Hematopoietic multipotent progenitor cell treated with erythropoietin and hydrocortisone succinate and interleukin-3 and kit ligand, for 4 days (in vitro differentiated cells): ENCODE measurements at places on chromosomes 5 and 9.

GRCh38 chr9:114000063-114000454 lies 78.0 kb downstream of the AMBP start:
- no peak for DNase-seq

GRCh38 chr5:108637134-108637533 lies 110.6 kb upstream of the FER start:
- no peak for DNase-seq

GRCh38 chr5:154608531-154609011 lies 130.5 kb upstream of the HAND1 start:
- DNase-seq, result no peak

DNA sequence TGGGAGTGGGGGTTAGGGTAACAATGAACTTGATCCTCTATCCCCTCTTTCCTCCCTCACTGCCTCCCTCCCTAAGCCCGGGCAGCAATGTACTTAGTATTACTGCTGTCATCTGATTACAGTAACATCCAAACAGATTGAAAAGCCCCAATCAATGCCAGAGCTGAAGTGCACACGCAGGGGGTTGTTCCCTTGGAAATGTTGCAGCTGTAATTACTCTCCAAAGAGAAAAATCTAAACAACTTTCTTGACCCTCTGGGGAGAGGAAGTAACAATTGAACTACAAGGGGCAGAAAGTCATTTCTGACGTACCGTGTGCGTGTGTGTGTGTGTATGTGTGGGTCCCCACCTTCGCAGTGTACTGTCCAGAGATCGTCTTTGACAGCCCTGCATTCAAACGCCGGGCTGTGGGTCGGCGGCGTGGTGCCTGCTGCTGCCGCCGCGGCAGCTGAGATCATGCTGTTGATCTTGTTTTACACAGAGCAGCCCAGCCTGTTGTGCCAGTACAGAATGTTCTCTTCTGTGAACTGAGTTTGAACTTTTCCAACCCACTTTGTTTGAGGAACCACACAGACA lies 66.0 kb upstream of the KLF9 start:
- DNase-seq, result no peak

DNA sequence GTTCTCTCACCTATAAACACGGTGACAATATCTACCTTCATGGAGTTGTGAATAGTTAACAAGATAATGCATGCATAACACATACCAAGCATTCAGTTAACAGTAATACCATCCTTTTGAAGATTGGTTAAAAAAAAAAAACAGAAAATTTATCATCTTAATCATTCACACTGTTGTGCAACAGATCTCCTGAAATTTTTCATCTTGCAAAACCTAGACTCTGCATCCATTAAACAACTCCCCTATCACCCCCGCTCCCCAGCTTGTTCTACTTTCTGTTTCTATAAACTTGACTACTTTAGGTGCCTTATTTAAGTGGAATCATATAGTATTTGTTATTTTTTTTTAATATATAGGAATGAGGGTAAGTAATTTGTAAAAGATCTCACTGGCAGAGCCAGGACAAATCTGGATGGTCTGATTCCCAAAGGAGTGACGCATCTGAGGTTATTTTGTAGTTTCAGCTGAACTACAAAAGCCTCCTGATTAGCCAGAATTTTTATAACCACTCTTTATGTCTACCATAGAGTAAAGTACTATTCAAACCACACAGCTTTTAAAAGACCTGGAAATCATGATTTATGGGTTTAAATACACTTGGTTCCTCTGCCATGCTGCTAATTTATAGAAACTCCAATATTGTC lies 93.0 kb downstream of the FANCC start:
- peak; percentile 17 for DNase-seq

DNA sequence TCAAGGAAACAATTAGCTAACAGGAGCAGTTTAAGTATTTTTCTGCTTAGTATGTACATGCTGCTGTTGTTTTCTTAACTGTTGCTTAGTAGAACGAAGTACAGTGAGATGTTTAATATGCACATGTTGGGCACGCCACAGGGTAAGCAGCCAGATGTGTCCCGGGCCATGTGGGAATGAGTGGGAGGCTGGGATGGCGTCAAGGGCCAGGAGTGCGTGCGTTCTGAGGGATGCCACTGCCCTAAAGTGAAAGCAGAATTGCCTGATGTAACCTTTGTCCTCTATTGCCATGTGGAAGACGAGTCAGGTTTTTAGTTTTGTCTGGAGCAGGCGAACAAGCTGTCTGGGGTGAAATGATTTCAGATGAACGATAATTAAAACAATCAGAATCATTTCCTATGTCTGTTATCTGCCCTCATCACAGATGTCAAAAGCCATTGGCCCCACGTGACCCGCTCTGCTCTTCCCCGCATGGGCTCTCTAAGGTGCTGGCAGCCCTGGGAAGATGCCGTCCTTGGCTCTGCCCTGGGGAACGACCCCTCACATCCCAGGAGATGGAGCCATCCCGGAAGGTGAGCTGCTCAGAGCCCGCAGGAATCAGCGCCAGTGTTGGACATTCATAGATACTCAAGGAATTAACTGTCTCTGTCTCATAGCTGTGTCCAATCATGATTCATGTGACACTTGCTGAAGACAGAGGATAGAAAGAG lies 356.6 kb upstream of the IRX4 start:
- no peak for DNase-seq

DNA sequence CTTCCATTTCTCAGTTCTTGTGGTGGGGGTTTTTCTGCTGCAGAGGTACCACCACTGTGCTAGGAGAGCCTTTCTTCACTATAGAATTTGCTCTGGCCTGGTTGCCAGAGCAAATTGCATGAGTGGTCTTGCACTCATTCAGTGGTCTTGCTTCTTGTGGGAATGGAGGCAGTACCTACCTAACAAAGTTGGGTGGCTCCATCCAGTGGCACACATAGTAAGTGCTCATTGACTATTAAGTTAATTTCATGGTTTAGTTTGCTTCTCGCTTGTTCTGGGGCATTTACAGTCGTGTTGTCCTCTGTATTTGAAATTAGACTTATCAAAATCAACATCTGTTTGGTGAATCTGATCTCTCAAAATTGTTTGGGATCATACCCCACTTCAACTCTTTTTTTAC lies 23.0 kb downstream of the SLC28A3 start:
- no peak for DNase-seq

GRCh38 chr5:134458234-134459009 lies 46.7 kb upstream of the CDKN2AIPNL start:
- no peak for DNase-seq
